ENCODE measurements at places on chromosomes 2 and 18.

DNA sequence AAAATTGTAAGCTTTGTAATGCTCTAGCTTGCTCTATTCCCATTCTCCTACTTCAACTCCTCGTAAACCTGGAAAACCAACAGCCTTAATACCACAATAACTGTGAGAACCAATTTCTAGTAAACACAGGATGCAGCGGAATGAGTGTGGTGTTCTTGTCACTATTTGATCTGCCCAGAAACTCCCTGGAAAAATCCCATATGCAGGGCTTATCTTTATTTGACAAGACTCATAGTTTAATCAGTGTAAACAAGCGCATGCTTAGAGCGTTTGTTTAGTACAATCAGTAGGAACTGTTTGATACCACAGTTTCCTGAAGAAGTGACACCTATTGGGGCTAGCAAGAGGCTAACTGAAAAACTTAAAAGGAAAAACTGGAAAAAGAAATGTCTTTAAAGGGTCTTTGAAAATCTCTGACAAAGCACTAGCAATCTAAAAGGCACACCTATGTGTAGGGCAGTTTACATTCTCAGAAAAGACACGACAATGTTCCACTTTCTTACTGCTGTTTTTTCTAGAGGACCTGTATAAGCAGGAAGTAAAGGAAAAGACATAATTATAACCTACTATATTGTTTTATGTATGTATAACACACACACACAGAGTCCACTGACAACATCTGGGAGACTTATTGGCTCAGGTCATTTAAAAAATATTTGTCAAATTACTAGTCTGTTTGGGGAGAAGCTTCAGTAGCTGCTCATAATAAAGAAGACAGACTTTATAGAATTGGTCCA lies 241.4 kb upstream of the KLHL14 start:
- no peak for DNase-seq

- DNase-seq: no peak
Measured at GRCh38 chr2:168841445-168841844, 39.0 kb downstream of the NOSTRIN start.

- no peak for DNase-seq
Measured at GRCh38 chr2:233530381-233530780, 36.2 kb downstream of the USP40 start.

GRCh38 chr2:100670232-100670631 lies 107.4 kb downstream of the PDCL3 start:
- DNase-seq: no peak

DNA sequence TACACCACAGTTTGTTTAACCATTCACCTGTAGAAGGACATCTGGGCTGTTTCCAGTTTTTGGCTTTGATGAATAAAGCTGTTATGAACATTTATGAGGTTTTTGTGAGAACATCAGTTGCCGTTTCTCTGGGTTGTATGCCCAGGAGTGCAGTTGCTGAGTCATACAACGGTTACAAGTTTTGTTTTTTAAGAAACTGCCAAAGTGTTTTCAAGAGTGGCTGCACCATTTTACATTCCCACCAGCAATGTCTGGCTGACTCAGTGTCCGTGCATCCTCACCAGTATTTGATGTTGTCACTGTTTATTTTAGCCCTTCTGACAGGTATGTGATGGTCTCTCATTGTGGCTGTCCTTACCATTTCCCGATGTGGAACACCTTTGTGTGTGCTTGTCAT lies 48.0 kb upstream of the GPR17 start:
- DNase-seq: no peak

DNA sequence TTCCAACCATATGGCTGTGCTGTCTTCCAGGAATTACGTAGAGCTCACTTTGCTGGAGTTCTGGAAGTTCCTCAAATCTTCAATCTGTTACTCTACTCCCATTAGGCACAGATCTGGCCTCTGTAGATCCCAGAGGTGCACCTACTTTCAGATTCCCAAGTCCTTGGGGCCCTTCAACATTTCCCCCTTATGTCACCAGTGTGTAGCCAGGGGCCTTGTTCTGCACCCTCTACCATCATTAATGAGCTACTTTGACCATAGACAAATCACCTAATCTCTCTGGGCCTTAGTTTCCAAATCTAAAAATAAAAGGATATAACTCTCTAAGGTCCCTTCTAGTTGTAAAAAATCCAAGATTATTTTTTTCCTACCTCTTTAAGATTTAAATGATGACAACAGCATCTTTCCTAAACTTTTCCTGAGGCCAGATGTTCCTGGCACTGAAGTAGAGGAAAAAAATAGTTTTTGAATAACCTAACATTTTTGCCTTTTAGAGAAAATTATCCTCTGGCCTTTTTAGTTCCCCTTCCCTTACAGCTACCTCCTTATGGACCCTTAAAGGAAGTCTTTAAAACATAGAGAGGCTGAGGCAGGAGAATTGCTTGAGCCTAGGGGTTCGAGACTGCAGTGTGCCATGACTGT lies 31.0 kb upstream of the WIPF1 start:
- DNase-seq: no peak

DNA sequence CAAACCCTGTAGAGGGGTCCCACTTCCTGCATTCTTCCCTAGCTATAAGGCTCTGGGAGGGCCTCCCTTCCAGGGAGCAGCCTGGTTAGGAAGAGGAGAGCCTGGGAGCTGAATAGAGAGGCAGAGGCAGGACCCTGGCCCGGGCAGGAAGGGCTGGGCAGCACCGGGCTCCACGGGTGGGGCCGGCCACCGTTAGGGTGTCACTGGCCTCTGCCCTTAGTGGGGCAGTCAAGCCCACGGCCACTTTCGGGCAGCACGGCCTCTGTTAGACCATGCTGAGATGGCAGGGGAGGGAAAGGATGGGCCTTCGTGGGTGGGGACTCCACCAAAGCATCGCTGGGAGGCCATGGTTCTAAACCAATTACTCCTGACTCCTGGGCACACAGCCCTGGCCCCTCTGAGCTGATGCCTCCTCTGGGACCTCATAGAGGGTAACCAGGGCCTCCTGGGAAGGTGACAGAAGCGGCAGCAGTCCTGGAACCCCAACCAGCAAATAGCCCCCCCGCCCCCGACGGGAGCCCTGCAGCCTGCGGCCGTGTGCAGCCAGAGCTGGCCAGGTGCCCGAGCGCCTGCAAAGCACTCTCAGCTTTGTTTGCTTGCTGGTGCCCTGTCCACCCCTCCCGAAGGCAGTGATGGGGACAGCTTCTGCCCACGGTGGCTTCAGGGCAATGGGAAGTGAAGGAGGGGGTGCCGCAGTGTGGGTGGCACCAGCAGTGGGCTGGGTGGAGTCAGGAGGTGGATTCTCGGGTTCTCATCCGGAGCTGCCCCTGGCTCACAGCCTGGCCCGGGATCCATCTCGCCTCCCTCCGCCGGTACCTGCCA lies 16.3 kb upstream of the HPCAL1 start:
- DNase-seq: no peak

GRCh38 chr2:25252291-25253152 lies 84.1 kb upstream of the POMC start:
- DNase-seq: peak; percentile 94

DNA sequence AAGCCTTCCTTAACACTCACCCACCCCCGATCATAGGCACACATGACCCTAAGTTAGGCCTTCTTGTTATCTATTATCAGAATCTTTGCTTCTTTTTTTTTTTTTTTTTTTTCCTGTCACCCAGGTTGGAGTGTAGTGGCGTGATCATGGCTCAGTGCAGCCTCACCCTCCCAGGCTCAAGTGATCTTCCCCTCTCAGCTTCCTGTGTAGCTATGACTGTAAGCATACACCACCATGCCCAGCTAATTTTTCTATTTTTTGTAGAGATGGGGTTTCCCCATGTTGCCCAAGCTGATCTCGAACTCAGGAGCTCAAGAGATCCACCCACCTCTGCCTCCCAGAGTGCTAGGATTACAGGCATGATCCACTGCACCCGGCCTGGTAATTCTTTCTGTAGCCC lies 328.7 kb downstream of the NR4A2 start:
- no peak for DNase-seq

DNA sequence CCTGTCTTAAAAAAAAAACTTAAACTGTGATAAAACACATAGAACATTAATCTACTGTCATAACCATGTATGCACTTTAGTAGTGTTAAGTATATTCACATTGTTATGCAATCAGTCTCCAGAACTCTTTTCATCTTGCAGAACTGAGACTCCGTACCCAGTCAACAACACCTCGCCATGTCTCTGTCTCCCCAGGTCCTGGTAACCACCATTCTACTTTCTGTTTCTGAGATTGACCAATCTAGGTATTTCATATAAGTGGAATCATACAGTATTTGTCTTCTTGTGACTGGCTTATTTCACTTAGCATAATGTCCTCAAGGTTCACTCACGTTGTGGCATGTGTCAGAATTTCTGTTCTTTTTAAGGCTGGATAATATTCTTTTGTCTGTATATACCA lies 290.8 kb upstream of the CXCR4 start:
- DNase-seq: no peak

DNA sequence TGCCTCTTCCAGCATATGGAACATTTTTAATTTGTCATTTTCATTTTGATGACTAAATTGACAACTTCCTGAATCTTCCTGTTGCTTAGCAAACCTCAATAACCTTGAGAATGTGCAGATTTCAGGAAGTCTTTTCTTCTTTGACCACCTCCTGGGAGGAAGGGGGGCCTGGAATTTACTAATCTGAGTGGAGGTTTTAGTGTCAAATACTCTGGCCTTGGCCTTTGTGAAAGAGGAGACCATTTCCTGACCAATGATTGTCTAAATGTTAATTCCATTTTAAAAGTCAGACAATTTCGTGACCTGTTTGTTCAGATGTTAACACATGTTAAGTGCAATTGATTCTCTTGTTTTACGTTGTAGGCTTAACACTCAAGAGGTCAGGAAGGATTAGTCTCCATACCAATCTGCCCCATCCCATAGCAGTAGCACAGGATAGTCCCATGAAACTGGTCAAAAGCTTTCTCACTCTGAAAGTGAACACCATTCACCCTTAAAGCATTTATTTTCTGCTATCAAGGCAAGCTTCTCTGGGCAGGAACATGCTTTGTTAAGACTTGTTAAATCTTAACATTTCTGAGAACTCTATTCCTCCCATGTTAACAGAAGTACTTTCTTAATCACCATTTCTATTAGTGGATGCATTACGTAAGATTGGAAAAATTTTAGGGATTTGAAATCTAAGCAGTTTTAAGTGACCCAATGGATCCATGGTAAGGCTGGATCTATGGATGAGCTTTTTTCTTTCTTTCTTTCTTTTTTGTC lies 219.6 kb downstream of the RND3 start:
- DNase-seq: no peak

DNA sequence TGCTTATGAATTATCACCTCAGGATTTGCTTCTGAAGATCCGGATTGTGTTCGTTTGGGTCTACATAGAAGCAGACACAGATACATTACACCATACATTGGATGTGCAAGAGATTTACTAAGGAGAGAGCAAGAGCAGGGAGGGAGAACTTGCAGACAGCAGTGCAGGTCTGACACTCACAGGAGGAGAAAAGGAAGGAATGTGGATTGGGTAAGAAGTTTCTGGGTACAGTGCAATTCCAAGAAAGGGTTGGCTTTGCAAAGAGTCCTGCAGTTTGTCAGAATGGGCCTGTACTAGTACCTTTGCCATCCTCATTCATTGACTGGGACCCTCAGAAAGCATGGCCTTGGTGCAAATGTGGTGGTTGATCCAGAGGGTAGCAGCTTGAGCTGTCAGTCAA lies 4.8 kb upstream of the THOC1 start:
- no peak for DNase-seq

GRCh38 chr2:218291318-218292047 lies 820 bp downstream of the TMBIM1 start:
- DNase-seq: peak; percentile 31

DNA sequence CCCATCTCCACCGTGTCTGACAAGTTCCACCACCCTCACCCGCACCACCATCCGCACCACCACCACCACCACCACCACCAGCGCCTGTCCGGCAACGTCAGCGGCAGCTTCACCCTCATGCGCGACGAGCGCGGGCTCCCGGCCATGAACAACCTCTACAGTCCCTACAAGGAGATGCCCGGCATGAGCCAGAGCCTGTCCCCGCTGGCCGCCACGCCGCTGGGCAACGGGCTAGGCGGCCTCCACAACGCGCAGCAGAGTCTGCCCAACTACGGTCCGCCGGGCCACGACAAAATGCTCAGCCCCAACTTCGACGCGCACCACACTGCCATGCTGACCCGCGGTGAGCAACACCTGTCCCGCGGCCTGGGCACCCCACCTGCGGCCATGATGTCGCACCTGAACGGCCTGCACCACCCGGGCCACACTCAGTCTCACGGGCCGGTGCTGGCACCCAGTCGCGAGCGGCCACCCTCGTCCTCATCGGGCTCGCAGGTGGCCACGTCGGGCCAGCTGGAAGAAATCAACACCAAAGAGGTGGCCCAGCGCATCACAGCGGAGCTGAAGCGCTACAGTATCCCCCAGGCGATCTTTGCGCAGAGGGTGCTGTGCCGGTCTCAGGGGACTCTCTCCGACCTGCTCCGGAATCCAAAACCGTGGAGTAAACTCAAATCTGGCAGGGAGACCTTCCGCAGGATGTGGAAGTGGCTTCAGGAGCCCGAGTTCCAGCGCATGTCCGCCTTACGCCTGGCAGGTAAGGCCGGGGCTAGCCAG lies 1.2 kb downstream of the ONECUT2 start:
- DNase-seq: no peak

DNA sequence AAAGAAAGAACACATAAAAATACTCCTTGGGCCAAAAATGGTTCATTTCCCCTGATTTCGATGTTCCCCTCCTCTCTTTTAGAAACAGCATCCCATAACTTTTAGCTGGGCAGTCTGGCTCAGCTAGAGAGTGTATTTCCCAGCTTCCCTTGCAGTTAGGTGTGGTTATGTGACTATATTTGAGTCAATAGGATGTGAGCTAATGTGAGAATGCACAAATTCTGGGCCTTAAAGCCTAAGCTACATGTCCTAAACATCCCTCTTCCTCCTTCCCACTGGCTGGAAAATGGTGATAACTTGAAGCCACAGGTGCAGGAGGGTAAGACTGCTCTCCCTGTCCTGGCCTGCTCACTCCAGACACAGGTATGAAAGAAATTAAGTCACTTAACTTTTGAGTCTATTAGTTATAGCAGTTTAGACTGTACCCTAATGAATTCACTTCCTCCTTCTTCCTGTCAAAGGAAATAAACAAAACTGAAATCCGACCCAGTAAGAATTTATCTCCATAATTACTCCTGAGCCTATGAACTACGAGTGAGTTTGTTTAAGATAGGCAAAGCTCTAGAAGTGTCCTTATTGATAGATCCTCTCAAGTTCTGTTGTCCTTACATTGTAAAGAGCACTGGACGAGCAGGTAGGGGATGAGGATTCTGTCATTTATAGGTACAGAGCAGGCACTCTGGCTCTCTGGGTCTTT lies 177.6 kb downstream of the MTX2 start:
- no peak for DNase-seq

- DNase-seq: no peak
Measured at GRCh38 chr2:208799397-208799796, 392.8 kb downstream of the PTH2R start.

DNA sequence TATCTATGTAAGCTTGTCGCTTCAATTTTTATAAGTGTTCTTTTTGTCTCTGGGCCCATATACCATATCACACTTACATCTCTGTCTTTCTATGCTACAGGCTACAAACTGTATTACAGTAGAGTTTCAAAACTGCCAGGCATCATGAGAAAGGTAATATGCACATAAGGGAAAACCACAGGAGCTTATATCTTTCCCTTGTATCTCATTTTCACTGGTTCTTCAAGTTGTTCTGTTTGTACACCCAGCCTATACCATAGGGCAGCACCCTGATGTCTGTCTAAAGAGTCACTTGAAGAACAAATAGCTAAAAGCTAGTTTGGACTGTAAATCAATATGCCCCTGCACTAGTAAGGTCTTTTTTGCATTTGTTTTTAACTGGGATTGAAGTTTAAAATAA lies 366.7 kb downstream of the FIGN start:
- no peak for DNase-seq

Data from right hindlimb (tissue), 1 donor.